ENCODE measurements at places on chromosomes 3 and 15.

- no peak for DNase-seq
Measured at GRCh38 chr15:55220606-55221005, 23.9 kb upstream of the RSL24D1 start.

DNA sequence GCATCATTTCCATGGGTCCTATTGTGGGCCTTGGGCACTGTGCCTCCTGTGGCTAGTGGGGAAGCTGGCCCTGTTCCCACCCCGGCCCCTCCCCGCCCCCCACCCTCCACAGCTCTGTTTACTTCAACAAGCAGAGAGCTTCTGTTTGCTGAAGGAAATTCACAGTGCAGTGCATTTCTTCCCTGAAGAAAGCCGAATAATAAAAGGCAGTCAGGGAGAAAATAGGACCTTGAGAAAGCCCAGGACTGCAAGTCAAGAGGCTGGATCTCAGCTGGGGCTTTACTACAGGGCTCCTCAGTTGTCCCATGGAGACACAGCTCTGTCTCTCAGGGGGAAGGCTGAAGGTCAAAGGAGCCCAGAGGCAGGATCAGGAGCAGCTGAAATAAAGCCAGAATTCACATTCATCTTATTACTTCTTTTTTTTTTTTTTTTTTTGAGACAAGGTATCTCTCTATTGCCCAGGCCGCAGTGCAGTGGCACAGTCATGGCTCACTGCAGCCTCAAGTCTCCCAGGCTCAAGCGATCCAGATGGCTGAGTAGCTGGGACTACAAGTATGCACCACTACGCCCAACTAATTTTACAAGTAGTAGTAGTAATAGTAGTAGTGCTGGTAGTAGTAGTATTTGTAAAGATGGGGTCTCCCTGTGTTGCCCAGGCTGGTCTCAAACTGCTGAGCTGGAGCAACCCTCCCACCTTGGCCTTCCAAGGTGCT is 33.0 kb upstream of the LACTB start:
- no peak for DNase-seq

- DNase-seq = no peak
Measured at GRCh38 chr3:115141033-115141757, 5.9 kb downstream of the ZBTB20 start.

DNA sequence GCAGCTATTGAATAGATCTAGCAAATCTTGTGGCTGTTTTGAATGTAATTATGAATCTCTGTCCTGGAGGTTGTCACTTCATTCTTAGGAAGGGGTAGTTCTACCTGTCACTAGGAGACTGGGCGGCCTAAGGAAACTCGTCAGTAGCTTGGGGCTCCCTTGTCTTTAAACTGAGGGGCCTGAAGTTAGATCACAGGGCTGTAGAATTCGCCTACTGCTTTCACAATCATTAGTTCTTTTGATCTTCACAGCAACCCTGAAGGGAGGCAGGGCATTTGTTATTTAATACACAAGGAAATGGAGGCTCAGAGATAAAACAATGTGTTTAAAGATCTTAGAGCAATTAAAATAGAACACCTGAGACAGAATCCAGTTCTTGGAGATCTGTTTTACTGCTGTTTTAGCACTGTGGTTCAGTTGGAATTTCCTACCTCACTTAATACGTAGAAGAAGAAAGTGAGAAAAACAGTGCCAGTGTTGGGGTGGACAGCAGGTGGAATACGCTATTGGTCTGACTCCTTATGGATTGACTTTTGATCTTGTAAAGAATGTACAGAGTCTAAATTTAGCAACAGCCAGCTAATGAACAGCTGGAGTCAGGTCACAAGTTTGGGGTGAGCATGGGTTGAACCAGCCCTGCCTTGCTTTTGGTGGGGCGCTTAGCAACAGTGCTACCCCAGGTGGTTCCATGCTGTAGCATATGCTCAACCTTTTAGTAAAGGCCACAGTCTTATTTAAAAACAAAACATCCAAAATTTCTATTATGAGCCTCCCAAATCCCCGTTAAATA is 71.4 kb upstream of the BHLHE40 start:
- DNase-seq = no peak

GRCh38 chr15:94477913-94478553 is 246.7 kb downstream of the MCTP2 start:
- no peak for DNase-seq

DNA sequence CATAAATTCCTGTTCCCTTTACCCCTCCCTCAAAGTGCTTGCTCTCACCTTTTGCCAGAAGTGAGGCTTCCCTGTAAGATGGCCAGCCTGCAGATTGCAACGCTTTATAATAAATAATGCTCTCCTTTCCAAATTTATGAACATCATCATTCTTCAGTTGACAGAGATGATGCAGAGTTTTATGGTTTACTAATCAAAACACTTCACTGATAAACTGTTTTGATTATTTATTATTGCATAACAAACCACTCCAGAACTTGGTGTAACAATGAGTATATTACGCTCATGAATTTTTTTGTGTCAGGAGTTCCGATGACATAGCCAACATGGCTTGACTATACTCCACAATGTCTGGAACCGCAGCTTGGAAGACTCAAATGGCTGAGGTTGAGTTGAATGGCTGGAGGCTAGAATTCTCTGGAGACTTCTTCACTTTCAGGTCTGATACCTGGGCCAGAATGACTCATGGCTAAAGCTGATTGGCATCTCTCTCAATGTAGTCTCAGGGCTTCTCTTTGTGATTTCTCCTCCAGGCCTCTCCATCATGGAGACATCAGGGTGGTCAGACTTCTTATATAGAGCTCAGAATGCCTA is 27.3 kb upstream of the TGFBR2 start:
- no peak for DNase-seq

- DNase-seq = no peak
Measured at GRCh38 chr3:120057626-120058025, 36.6 kb downstream of the GSK3B start.

- no peak for DNase-seq
Measured at GRCh38 chr3:14725564-14726440, 50.9 kb downstream of the C3orf20 start.

DNA sequence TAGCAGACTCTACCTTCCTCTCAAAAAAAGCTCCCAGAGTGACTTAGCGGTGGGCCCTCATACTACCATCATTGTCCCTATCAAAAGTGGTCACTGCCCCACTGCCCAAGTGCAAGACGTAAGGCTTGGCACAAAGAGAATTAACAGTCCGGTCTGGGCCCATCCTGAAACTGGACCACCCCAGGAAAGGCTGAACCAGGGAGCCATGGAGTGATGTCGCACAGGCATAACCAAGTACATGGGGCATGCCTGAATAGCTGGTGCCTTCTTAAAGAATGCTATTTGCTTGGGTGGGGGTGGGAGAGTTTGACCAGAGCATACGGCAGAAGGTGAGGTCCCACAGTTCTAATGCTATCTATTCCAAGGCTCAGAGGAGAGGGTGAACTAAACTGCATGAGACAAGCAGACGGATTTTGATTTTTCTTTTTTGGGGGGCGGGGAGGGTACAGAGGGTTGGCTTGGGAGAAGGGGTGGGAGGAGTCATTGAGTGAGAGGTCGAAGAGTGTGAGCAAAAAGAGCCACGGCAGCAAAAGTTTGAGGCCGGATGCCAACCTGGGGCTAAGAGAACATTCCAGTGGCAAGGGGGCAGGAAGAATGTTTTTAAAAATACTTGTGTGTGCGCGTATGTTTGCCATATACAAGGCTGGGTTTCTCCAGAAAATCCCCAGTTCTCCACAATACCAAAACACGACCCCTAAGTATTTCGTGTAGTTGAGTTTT is 50.2 kb downstream of the FAM174B start:
- no peak for DNase-seq

DNA sequence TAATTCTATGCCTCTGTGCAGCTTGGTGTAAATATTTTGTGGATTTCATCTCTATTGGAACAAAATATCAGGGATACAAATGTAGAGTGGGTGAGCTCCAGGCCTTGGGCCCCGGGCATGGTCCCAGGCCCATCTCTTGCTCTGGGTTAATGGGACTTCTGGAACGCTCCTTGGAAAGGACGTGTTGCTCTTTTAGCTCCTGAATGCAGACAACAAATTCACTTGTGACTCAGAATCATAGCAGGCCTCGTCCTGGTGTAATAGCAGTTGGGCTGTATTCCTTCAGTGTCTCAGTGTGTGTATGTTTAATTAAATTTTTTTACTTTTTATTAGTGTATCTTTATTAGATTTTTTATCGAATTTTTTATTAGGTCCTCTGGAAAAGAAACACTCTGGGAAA is 266.7 kb upstream of the C2CD4B start:
- DNase-seq = no peak

- peak; percentile 86 for DNase-seq
Measured at GRCh38 chr15:40087991-40088928, 20.4 kb downstream of the BMF start.

- DNase-seq = no peak
Measured at GRCh38 chr15:36109943-36110658, 469.3 kb upstream of the CDIN1 start.

- DNase-seq = no peak
Measured at GRCh38 chr3:60931452-60931851, 319.8 kb downstream of the FHIT start.

DNA sequence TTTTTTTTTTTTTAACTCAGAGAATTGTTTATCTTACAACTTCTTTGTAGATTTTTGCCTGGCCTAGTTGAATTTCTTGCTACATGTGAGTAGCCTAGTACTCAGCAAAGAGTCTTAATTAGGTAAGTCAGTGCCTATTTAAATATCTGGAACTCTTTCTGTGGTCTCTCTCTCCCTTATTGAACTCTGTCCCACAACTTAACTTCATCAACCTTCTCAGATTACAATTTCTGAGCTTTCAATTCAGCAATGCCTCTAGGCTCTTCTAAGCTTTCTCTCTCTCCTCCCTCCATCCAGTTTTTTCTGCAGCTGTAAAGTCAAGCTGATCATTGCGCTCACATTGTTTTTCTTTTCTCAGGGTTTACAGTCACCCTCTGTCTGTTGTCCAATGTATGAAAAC is 517.6 kb upstream of the ROBO1 start:
- no peak for DNase-seq

DNA sequence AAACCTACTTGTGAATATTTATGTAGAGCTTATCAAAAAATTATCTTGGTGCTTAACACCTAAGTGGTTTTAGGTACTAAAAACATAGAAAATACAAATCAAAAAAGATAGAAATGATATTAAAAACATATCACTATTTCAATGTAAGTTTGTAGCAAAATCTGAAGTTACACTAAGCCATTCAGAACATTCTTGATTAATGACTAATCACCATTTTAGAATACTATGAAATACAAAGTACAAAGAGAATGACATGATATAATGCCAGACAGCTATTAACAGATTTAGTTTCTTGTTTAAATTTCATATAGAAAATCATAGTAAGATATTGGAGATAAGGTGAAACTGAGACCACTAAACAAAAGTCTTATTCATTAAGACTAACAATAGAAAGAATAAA is 169.7 kb upstream of the AGTR1 start:
- no peak for DNase-seq

GRCh38 chr15:39381517-39381916 is 199.4 kb upstream of the THBS1 start:
- no peak for DNase-seq

DNA sequence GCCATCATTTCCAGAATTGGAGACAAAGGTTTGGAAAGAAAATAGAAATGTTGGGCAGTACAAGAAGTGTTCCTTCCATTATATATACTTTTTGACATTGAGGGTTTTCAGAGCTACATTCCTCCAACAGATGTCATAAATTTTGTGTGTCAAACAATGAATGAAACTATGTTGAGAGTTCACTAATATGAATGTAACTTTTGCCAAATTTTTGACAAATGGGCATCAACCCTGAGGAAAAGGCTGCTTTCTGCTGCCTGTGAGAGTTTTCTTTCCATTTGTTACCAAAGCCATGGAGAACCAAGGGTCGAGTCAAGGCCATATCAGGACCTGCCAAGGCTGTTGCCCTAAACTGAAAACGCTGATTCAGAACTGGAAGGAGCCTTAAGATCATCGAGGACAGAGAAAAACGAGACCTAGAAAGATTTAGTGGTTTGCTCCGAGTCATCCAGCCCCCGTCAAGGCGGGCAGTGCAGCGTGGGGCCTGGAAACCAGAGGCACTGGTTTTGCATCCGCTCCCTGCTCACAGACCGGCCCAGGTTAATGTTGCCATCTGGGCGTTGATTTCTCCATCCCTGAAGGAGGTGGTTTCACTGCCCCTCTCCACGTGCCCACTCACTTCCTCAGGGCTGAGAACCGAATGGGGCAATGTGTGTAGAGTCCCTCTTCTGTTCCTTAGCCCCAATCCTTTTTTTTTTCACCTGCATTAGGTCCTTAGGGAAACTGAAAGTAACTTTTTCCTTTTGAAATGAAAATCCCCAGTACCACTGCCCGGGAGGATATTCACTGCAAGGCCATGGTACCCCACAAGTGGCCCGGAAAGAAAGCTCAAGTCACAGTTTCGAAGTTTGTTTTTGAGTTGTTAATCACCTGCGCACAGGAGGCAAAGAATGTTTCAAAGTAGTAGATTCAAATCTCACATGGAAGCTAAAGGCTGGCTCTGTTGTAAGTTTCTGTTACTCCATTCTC is 32.8 kb downstream of the TPM1 start:
- peak; percentile 48 for DNase-seq

- DNase-seq = no peak
Measured at GRCh38 chr3:1017870-1018269, 75.0 kb upstream of the CNTN6 start.

DNA sequence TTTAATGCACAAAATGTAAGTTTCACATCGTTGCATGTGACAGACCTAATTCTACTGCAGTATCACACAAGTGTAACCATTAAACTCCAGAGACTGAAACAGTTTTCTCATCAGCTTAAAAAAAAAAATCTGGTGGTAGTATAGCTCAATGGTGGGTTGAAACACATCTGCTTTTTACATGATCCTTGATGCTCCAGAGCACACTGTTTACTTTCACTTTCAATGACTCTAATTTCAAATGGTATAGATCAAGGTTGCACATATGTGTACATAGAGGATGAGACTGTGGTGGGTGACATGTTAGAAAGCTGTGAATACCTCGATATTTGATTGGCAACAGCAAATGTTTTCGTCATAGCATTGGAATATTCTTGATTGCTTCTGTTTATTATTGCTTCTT is 22.4 kb downstream of the MCTP2 start:
- peak; percentile 54 for DNase-seq

GRCh38 chr3:156406393-156406792 is 148.5 kb downstream of the SSR3 start:
- no peak for DNase-seq

GRCh38 chr3:124764746-124765145 is 34.5 kb downstream of the UMPS start:
- no peak for DNase-seq

DNA sequence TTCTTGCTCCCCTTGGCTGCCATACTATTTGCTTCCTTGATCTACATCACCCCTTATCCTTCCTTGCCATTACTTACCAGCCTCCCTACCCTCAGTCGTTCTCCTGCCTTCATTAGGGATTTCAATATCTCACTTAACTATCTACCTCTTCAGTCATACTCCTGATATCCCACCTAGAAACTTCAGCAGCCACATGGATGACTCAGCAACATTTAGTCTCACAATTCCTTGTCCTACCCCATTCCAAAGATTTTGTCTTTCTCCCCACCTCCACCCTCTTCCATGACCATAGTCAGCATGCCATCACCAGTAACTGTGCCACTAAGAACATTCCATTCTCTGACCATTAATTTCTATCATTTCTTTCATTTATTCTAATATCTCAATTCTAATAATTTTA is 18.4 kb downstream of the UPK1B start:
- DNase-seq = no peak

GRCh38 chr3:94420931-94421330 is 358.1 kb downstream of the NSUN3 start:
- no peak for DNase-seq

Data from OCI-M1 (cell line).